ENCODE measurements at places on chromosomes 11 and 22.

- DNase-seq, result no peak
Observed at GRCh38 chr11:44127130-44127529, 31.7 kb downstream of the EXT2 start.

- DNase-seq, result no peak
Observed at GRCh38 chr11:128904656-128905344, 13.6 kb downstream of the KCNJ5 start.

- DNase-seq, result no peak
Observed at GRCh38 chr22:29679316-29679715, 40.5 kb upstream of the CABP7 start.

- no peak for DNase-seq
Observed at GRCh38 chr11:44743959-44744557, 17.3 kb downstream of the TSPAN18 start.

DNA sequence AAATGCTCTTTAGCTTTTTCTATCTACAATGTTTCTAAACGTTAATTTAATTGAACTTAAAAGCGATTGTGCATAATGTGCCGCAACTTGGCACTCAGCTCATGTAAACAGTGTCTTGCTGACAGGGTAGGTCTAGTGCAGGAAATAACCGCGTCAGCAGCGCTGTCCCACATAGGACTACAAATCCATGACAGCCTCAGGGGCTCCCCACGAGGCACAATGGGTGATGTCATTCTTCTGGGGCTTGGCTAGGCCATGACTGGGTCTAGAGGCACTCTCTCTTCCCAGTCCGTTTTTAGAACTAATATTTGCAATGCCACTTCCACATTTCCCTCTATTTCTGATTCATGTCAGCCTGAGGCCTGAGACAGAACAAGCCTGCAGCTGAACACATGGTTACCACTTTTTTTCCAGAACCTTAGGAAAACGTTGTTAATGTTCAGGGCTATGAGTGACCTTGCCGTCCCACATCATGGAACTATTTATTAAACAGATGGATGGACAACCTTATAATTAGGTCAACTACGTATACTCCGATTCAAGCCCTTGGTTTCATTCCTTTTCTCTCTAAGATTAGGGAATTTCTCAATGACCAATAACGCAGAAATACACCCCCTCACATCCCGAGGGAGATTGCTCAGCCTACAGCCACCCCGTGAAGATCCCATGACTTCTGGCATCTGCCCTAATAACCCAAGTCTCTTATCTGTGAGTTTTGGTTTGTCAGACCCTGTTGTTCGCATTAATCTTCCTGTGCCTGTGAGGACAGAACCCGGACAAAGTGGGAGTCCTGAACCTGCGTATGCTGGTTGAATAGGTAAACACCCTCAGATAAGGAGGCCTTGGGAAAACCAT lies 19.4 kb upstream of the SNX32 start:
- no peak for DNase-seq

DNA sequence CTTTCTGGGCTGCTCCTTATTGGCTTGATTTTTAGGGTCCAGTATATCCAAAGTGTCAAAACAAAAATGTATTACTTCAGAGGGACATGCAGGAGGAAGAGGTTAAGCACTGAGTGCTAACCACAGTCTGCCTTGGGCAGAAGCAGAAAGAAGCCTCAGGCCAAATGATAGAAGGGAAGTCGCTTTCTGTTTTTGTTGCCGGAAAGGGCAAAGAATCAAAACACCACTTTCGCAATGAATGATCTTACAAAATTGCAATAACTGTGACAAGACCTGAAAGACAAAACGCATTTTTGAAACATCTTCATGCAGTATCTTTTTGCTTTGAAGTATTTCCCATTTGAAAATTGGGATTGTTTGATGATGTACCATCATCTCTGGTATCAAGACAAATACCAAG lies 70.1 kb upstream of the PICALM start:
- peak; percentile 51 for DNase-seq

GRCh38 chr11:61797263-61797944 lies 4.7 kb downstream of the FEN1 start:
- peak; percentile 72 for DNase-seq

GRCh38 chr11:92969293-92969633 lies 188 bp upstream of the MTNR1B start:
- no peak for DNase-seq

DNA sequence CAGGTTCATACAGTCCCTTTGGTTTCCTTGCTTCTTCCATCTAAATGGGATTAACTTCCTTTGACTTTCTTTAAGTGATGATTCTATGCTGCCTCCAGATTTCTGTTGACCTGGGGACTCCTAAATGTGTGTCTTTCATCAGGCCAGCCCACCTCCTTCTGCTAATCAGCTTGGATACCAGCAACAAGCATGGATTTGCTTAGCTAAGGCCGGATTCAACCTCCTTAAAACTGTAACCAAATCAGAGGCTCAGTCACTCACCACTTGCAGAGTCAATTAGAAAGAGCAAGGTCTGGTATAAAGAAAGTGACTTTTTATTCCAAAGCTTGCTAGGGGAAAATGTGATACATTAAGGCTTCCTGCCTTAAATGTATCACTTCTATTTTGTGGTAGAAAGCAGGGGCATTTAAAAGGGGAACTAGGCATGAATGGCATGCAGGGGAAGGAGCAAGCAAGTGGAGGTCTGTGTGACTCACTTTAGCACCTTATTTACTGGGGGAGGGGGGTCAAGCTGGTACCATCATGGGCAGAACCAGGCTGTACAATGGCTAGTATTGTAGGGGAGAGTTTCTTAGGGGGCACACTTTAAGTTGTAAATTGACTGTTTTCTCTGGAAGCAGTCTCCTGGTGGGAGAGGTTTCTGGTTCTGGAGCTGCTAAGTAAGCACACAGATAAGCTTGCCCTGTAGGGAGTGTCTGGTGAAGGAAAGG lies 239.0 kb upstream of the PDGFD start:
- DNase-seq, result no peak

DNA sequence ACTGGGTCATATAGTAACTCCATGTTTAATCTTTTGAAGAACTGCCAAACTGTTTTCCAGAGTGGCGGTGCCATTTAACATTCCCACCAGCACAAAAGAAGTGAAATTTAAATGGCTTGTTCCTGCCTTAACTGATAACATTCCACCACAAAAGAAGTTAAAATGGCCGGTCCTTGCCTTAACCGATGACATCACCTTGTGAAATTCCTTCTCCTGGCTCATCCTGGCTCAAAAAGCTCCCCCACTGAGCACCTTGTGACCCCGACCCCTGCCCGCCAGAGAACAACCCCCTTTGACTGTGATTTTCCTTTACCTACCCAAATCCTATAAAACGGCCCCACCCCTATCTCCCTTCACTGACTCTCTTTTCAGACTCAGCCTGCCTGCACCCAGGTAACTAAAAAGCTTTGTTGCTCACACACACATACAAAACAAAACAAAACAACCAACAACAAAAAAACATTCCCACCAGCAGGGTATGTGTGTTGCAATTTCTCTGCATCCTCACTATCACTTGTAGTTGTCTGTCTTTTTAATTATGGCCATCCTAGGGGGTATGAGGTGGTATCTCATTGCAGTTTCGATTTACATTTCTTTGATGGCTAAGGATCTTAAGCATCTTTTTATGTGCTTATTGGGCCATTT lies 109.0 kb downstream of the FAR1 start:
- DNase-seq, result no peak

- no peak for DNase-seq
Observed at GRCh38 chr22:29342577-29343312, 27.2 kb upstream of the RASL10A start.

DNA sequence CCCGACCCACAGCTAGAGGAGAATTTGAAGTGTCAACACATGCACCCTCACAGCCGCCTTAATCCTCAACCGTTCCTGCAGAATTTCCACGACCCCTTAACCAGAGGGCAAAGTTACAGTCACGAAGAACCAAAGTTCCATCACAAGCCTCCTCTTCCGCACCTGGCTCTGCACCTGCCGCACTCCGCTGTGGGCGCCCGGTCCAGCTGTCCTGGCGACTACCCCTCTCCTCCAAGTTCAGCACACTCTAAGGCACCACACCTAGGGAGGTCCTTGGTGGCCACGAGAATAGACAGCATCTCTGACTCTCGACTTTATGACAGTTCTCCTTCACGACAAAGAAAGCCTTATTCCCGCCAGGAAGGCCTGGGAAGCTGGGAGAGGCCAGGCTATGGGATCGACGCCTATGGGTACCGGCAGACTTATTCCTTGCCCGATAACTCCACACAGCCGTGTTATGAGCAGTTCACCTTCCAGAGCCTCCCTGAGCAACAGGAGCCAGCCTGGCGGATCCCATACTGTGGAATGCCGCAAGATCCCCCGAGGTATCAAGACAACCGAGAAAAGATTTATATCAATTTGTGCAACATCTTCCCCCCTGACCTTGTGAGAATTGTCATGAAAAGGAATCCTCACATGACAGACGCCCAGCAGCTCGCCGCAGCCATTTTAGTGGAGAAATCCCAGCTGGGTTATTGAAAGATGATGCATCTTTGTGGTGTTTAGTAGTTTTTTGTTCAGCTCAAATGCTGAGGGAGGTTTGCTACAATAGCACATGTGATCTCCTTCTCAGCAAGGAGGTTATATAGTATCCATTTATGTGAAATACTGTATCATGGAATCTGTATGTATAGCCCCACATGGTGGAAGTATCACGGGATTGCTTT lies 72.1 kb downstream of the ZC3H12C start:
- no peak for DNase-seq

DNA sequence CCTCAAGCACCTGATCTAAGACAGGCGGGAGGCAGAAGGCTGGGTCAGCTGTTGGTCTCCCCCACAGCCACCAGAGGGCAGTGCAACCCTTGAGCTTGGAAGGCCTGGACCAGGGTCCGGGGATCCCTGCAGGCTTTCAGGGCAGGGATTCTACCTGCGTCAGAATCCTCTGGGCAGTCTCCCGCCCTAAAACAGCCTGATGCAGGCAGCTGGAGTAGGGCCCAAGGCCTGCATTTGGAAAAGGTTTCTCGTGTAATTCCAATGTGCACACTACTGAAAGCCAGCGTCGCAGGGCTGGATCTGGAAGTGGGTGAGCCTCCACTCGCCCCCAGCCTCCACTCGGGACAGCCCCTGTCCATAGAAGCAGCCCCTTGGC lies 31.8 kb downstream of the BID start:
- peak; percentile 93 for DNase-seq

- DNase-seq, result peak; percentile 46
Observed at GRCh38 chr11:16604794-16605388, 133.6 kb upstream of the C11orf58 start.

- no peak for DNase-seq
Observed at GRCh38 chr11:128590587-128590986, 3.2 kb upstream of the ETS1 start.

GRCh38 chr11:69445131-69445470 lies 36.4 kb upstream of the LINC01488 start:
- DNase-seq, result no peak

GRCh38 chr11:70544774-70545609 lies 146.7 kb downstream of the CTTN start:
- no peak for DNase-seq

DNA sequence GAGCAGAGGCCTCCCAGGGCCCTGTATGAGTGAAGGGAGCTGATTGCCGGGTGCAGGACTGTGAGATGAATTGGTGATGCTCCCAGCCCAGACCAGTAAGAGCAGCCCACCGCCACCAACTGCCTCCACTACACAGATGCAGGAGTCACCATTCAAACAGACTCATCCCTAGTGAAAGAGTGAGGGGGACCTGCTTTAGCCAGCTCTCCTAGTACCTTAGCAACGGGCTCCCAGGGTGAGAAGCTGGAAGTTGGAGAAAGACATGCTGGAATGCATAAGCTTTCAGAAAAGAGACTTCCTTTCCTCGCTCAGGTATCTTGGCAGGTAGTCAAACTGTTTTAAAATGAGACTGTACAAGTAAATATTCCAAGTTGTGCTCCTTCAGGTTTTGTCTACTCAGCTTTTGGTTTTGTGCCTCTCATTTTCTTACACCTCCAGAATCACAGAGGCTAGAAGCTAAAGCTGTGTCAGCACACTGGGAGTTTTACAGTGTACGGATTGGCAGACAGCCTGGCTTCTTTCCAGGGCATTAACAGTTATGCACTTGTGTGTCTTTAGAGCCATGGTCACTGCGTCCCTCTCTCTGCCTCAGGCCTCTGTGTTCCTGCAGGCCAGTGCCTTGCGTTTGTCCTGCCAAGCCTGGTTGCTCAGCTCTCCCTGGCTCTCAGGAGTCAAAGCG lies 146.2 kb downstream of the ATXN10 start:
- DNase-seq, result no peak

DNA sequence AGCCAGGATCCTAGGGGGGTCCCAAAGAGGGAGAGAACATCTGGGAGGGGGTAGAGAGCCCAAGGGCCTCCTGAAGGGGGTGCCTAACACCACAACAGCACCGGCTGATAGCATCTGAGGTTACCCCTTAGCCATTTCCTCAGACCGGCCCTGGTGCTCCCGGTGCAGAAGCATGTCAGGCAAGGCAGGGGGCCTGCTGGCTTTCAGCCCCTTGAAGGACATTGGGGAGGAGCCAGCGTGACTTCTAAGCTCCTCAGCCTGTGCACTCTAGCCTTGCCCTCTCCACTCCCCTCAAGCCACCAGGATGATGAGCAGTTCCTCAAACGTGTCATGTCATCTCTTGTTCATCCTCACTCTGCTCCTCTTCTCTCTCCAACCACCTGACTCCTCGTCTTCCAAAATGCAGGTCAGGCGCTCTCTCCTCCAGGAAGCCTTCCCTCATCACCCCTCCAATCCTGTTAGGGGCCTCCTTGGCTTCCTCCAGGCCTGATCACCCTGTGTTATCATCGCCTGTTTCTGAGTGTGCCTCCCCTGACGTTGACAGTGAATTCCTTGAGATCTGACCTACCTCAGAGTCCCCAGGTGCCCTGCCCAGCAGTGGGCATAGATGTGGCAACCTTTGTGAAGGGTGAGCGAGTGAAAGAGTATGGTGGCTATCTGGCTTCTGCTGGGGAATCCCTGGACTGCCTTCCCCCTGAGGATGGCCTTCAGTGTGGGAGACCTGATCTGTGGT lies 6.1 kb downstream of the P2RY2 start:
- peak; percentile 16 for DNase-seq

- DNase-seq, result peak; percentile 70
Observed at GRCh38 chr22:39471381-39472141, 14.7 kb downstream of the MGAT3 start.

- DNase-seq, result no peak
Observed at GRCh38 chr11:115197433-115197832, 306.8 kb downstream of the CADM1 start.

DNA sequence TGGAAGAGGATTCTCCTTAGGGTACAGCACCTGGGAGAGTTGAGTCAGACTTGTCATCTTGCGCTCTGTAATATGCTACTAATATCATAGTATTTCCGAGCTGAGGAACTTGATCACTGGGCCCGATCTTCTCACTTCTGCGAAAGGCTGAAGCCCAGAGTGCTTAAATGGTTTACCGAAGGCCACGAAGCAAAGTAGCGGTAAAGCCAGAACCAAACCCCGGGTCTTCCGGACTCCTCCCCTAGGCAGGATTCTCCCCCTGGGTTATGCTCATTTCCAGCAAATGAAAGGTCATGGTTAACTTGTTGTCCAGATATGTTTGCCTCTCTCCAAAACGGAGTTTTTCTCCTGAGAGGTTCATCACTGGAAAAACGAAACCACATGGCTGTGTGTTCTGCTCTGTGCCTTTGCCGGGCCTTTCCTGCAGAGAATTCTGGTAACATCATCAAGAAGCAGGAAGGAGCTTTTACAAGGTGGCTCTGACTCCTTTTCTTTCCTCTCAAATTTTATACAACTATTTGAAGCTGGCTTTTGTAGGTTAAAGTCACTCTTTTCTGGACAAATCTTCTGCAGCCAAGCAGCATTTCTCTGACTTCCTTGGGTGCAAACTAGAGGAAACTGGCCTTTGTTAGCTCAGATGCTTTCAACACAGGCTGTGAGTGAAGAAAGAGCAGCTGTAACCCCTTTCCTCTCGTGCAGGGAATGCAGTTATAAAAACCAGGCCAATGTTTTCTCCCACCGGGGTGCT lies 35.5 kb downstream of the UBASH3B start:
- DNase-seq, result no peak

GRCh38 chr11:46376258-46377050 lies 5.0 kb upstream of the MDK start:
- DNase-seq, result no peak

All from GM13977 (cell line).